ENCODE measurements at places on chromosomes 13 and 19.
A peak's percentile ranks its signal among the peaks of the same experiment; 100 is the strongest.

DNA sequence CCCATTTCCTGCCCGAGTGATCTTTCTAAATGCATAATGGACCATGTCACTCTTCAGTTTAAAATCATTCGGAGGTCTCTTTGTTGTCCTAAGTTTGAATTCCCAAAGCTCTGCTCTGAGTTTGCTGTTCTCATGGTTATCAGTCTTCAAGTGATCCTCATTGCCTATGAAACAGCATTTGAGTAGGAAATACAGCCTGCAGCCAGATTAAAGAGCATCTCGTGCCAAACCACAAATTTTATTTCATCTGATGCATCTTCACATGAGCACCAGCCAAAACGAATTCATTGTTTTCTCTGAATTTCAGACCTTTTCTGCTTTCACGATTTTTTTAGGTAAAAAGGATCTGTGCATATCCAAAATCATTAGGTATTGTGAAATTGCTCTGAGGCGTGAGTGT, 299.6 kb downstream of the TDRD3 start:
- no peak for DNase-seq

DNA sequence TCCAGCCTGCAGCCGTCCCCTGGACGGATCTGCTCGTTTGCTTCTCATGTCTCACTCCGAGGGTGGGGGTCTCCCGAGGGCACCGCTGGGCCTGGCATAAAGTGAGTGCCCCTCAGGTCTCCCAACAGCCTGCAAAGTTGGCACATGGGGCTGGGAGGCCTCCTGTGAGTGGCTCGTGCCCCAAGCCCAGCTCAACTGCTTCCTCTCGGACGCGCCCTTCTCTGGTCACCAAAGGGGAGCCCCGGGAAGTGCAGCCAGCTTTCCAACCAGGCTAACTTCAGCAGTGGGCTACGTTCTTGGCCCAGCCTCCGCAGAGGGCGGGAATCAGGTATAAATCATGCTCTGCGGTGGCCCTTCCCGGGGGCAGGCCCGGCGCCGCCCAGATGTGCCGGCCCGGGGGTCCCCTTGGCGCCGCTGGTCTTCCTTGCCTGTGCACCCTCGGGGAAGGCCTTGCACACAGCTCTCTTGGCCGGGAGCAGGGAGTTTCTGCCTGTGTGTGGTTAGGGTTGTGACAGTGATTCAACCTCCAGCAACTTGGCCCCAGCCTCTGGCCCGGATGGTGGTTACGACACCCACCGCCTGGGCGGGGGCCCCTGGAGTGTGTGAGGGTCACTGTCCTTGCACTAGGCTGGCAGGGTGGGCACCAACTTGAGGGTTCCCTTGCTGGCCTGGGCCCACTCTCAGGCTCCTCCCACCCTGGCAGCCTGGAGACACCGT, 20.7 kb downstream of the CEBPG start:
- no peak for DNase-seq

- DNase-seq: no peak
Measured at GRCh38 chr13:21175656-21176214, 617 bp downstream of the SKA3 start.

GRCh38 chr13:21020581-21020980, 40.8 kb downstream of the LATS2 start:
- DNase-seq: no peak

- no peak for DNase-seq
Measured at GRCh38 chr13:28531077-28531844, 36.3 kb upstream of the FLT1 start.

GRCh38 chr13:78309497-78310180, 293.7 kb downstream of the POU4F1 start:
- no peak for DNase-seq

- DNase-seq: no peak
Measured at GRCh38 chr19:18171605-18172327, 1.8 kb upstream of the IFI30 start.

DNA sequence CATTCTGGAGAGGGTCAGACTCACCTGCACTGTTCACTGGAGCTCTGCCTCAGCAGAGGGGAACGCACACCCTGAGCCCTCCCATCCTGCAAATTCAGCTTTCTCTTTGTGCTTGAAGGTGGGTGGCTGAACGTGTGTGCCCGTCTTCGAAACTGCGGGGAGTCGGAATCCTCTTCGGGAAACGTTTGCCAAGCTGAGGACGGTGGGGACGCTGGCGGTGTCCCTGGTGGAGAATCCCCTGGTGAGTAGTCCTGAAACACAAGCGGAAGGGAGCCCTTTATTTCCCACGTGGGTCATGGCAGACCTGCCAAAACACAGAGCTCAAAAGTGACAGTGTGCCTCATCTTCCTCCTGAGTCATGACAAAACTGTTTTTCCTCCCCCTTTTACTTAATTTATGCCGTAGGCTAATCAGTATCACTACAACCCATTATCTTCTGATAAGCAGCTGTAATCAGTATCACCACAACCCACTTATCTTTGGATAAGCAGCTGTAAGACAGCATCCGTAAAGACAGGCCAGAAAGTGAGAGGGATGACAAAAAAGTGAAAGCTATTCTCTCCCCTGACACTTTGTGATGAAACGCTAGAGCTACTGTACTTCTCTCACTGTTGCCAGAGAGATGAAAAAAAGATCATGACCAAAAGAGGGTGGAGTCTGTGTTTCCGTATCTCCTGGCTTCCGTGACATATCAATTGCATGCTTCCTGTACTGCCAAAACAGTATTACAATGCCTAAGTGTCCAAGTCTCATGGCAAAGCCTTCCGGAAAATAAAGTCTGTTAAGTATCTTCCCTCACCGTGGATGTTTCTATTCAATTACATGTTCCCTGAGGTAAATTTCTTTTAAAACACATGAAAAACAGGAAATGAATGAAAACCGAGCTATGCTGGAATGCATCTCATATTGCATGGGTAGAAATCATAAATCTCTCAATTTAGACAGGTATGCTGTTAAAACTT, 155.5 kb downstream of the TBC1D4 start:
- no peak for DNase-seq

- no peak for DNase-seq
Measured at GRCh38 chr19:35299523-35300338, 7.8 kb downstream of the MAG start.

GRCh38 chr13:37375724-37376123, 222.8 kb downstream of the POSTN start:
- no peak for DNase-seq

GRCh38 chr13:44726214-44726613, 150.1 kb upstream of the TSC22D1 start:
- no peak for DNase-seq

- DNase-seq: no peak
Measured at GRCh38 chr13:98974053-98974452, 3.8 kb downstream of the DOCK9 start.

GRCh38 chr13:59425211-59425741, 738.5 kb downstream of the DIAPH3 start:
- no peak for DNase-seq

DNA sequence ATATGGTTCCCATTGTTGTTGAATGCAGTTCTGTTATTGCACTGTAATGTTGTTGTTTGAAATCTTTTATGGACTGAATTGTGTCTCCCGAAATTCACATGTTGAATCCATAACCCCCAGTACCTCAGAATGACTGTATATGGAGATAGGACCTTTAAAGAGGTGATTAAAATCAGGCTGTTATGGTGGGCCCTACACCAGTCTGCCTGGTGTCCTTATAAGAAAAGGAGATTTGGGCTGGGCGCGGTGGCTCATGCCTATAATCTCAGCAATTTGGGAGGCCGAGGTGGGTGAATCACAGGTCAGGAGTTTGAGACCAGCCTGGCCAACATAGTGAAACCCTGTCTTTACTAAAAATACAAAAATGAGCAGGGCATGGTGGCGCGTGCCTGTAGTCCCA, 7.4 kb downstream of the CXCL17 start:
- DNase-seq: no peak

GRCh38 chr13:50290186-50290585, 274.9 kb downstream of the KCNRG start:
- DNase-seq: no peak

DNA sequence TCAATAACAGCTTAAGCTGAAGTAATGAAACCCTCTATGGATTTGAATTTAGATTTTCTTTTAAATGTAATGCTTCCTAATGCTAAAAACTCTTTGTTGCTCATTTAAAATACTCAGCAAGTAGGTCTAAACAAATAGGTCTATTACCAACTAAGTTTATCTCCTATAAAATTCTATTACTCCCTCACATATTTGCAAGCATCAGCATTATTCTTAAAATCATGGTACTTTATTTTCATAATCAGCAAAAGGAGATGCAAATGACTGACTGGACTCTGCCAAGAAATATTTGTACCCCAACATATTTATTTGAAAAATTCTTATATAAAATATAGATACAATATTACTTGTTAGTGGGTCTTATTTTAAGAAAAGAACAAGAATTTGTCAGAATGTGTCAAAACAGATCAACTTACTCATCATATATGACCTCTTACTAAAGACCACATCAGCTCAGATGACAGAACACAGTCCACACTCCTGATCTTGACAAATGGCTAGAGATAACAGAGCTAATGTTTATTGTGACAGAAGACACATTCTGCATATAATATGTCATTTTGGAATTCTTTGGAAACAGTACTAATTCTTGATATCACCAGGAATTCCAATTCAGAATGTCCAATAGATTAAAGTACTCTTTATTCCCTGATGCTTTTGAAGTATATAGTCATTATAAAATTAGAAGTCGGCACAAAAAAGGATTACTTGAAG, 704.6 kb upstream of the PCDH9 start:
- DNase-seq: no peak

DNA sequence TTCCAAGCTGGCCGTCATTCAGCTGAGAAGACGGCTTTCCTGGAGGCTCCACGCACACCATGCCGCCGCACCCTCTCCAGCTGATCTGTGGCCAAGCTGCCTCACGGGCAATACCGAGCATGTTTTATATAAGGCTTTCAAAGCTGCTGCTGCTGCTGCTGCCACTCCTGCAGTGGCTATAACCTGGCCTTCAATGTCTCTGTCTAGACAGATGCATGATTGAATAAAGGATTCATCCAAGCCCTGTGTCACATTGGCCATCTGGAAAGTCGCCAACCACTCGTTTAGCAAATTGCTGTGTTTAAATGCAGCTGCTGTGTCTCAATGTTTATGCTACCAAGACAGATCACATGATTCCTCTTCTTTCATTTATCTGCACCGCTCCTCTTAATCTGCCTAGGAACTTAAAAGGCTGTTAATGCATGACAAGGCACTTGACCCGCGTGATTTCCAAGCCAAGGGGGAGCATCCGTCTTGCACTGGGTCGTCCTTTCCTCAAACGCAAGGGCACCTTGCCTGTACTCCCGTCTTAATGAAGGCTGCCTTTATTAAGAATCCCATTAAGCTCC, 114.3 kb downstream of the TEX26 start:
- peak; percentile 38 for DNase-seq

DNA sequence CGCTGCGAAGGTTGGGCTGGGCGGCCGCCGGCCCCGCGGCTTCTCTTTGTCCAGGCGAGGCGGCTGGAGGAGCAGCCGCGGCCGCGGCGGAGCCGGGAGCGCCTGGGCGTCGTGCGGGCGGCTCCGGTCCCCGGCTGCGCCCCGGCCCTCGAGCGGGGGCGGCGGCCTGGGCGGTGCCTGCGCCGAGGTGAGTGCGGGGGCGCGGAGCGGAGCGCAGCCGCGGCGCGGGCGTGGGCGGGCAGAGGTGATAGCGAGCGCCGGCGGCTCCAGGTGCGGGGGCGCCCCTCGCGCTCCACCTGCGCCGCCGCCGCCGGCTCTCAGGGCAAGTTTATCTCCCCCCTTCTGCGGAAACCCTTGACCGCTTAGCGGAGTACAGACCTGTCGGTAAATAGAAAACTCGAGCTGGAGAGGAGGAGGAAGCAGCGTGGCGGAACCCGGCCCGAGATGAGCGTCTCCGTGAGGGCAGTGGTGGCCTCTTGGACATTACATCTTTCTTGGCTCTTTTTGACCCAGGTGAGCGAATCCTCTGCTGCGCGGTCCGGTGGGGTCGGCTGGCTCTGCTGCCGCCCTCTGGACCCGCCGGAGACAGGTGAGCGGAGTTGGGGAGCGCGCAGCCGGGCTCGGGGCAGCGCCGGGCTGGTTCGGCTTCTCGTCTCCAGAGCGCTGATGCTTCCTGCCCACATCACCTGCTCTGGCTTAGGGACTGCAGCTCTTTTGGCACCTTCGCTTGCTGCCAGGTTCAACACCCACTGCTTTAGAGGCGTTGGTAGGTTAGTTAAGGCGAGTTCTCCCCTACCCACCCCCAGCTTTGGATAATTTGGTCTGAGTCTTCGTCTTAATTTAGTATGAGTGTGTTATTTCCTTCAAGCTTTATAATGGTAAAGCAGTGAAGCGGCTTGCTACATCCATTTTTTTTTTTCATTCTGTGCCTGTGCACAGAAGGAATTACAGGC, at the start of gene MTUS2:
Gene MTUS2 (plus strand): TSS at position 241 of the 953 bp plus-strand sequence.
- no peak for DNase-seq

- DNase-seq: no peak
Measured at GRCh38 chr19:33434886-33435705, 61.6 kb downstream of the CEBPG start.

- DNase-seq: peak; percentile 90
Measured at GRCh38 chr19:10836479-10837330, 693 bp upstream of the TMED1 start.

DNA sequence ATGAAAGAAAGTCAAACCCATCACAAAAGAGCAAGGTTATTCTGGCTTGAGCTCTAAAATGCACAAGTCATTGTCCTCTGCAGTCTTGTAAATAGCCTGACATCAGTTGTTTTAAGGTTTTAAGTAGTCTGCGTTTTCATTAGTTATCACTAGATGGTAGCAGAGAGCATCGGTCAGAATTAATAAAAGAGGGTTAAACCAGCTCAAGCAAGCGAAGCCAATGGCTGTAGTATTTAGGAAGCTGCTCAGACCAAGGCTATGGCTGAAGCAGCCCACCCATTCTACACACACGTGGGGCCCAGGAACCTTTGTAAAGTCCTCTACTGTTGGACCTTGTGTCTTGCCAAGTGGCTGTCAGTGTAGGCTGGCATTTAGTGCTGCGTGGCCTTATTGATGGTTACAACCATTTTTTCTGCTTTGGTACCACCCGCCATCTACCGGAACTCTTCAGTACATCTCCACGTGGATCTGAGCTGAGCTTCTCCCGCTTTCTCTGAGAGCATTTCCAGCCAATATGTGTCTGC, 13.3 kb upstream of the ZNF57 start:
- DNase-seq: peak; percentile 66

GRCh38 chr19:46384396-46384795, 29.0 kb downstream of the CCDC8 start:
- no peak for DNase-seq

DNA sequence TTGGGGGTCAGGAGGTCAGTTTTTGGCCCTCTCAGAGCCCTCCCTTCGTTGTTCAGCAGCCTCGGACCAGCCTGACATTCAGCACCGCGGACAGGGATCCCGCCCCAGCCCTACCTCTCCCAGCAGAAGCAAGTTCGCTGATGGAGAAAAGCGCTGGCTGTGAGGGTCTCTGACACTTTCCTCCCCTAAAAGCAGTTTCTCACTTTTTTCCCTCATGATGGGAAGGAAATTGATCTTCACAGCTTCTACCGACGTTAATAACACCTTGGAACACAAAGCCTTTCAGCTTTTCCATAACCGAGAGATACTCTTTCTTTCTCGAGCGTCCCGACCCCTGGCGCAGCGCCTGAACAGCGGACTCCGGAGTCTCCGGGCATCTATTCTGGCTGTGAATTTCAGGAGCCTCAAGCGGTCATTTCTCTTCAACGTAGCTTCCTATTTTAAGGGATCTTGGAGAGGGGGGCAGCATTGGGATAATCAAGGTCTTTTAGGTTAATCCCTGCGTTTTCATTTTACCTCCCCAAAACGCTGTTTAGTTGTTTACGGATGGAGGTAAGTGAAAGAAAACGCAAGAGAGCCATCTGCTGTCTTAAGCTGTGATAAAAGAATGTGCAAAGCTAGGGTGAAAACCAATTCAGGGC, 467.2 kb downstream of the ITGBL1 start:
- DNase-seq: no peak
